ENCODE measurements at places on chromosomes 4 and X. TPM values are rescaled to one million over a fixed set of nuclear protein-coding genes. Genes with fewer than 3 reads are reported as not detected.

The SPATA18 gene
- 2.2 TPM for polyA plus RNA-seq

The GATA1 gene
- 0.54 TPM for polyA plus RNA-seq

The GPC3 gene
- 487 TPM for polyA plus RNA-seq

The TGIF2LX gene
- not detected for polyA plus RNA-seq

The MAGEE2 gene
- 1.1 TPM for polyA plus RNA-seq

The CYLC1 gene
- polyA plus RNA-seq = not detected

The FAT1 gene
- 254 TPM for polyA plus RNA-seq

- DNase-seq = no peak
Measured at GRCh38 chrX:122941806-122942205, 242.3 kb upstream of the GRIA3 start.

DNA sequence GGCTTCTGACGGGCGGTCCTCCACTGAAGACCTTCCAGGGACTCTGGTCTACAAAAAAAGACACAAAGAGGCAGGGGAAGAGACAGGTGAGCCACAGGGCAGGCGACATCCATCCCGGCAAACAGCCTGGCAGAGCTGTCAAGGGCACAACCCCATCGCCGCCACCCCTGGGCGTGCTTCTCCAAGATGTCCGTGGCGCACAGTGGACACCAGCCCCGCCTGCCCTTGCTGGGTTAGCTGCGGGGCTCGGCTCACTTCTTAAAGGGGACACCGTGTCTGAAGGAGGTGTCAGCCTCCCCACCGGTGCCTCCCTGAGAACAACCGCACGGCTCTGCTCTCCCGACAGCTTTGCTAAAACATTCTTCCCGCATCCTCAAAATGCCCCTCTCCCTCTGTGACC lies 28.4 kb downstream of the FAM53A start:
- DNase-seq = no peak

- DNase-seq = no peak
Measured at GRCh38 chr4:169282429-169283113, 11.8 kb upstream of the SH3RF1 start.

DNA sequence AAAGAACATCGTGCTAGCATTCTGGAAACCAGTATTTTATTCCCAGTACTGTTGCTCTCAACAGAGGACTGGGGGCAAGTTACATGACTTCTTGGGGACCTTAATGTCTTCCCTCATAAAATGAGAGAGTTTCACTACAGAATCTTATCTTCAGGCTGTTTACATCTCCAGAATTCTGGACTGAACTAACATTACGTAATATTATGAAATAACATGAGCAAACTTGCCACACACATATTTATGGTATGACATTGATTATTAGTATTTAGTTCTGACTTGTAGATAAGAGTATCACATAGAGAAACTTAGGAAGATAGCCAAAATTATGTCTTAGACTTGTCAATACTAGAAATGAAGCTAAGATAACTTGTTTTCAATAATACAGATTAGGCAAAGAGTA lies 68.0 kb downstream of the NFKB1 start:
- DNase-seq = peak; percentile 34

DNA sequence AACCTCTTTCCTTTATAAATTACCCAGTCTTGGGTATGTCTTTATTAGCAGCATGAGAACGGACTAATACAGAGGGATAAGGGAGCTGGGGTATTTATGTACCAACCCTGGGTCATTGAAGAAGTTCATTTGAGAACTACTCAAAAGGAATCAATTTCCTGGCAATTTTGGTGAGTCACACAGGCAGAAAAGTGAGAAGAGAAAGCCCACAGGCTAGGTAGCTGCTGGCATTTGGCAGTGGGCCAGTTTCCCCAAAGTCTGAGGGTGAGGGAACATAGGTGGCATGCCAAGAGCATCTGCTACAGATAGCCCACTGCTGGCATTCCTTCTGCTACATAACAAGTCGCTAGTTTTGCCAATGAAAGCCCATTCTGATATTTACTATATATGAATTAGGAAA lies 411.2 kb downstream of the MID1IP1 start:
- no peak for DNase-seq

DNA sequence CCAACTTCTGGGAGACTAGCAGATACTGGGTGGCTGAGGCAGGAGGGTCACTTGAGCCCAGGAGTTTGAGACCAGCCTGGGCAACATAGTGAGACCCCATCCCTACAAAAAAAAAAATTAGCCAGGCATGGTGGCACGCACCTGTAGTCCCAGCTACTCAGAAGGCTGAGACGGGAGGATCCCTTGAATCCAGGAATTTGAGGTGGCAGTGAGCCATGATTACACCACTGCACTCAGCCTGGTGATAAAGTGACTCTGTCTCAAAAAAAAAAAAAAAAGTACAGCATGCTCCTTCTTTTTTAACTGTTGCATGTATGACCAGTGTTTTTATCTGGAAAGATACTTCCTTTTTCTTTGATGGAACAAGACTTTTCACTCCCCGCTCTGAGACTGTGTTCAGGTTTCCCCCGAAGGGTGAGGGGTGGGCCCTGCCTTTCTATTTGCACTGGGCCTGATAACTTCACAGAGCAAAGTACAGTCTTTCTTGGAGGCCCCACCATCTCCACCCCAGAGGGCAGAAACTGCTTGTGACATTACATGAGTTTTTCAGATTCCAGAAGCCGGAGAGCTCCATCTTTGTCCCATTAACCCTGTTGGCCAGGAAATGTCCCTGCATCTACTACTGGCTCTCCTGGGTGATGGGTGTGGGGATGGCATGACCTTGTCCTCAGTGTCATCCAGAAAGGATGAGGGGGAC lies 35.2 kb downstream of the NYX start:
- DNase-seq = no peak

GRCh38 chr4:12050357-12050756 lies 621.7 kb upstream of the HS3ST1 start:
- no peak for DNase-seq

DNA sequence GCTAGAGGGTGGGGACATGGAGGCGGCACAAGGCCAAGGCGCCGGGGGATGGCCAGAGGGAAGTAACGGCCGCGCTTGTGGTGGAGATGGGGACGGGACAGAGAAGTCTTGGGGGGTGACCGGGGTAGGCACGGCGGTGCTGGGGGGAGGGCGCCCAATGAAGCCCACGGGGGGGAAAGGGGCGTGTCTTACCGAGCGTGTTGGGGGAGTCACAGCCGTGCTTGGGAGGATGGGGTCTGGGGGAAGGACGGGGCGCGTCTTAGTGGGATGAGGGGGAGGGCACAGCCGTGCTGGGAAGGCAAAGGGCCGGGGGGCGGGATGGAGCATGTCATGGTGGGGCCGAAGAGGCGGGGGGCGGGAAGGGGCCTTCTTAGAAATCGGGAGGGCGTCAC lies 952 bp downstream of the ARSD start:
- DNase-seq = no peak

GRCh38 chrX:10741550-10741949 lies 121.2 kb upstream of the MID1 start:
- no peak for DNase-seq

- DNase-seq = no peak
Measured at GRCh38 chrX:70754169-70754848, 154.2 kb downstream of the TEX11 start.

DNA sequence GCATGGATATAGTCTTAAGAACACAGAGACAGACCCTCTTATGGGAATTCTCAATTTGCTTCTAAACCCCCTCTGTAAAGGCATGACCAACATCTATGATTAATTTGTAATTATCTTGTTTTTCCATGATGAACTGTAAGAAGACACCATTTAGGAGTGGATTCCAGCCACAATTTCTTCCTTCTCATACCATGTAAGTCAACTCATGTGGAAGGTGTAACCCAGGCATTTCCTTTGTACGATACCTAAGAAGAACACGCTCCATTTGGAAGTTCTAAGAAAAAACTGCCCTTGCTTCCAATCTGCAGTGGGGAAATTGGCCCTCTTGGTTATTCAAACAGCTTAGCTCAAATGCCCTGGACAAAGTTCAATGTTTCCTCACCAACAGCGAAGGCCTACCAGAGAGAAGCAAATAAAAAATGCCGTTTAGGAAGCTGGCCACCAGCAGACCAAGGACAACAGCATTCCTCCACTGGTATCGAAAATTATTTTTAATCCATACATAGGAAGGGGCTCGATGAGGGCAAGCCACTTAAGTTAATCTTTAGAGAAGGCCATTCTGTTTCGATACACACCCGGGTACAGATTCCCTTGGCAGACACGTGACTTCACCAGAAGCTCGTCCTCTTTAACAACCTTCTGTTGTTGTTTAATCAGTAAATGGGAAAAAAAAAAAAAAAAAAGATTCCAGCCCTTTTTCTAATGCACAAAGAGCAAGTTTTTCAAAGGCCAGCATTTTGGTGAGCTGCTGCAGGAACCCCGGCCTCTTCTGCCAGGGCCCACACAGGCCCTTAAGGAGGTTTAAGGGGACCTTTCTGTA lies 2.6 kb downstream of the DHRSX start:
- no peak for DNase-seq
